CD4-positive, alpha-beta T cell (primary cell): ENCODE measurements at places on chromosomes 4 and X.

DNA sequence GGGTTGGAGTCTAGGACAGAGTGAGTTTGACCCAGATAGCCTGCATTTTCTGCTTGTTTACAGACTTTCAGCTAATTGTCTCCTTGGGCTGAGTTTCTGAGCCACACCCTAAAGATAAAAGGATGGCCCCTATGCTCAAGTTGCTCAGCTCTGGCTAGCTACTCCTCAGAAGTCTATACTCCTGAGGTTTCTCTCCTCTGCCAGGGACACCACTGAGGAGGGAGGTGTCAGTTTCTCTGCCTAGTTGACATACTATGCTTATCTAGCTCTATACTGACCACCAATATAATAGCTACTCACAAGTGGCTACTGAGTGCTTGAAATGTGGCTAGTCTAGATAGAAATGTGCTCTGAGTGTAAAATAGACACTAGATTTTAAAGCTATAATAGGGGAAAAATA lies 23.6 kb downstream of the HADH start:
- DNase-seq = no peak

- DNase-seq = no peak
Measured at GRCh38 chr4:94571715-94572114, 120.0 kb downstream of the PDLIM5 start.

DNA sequence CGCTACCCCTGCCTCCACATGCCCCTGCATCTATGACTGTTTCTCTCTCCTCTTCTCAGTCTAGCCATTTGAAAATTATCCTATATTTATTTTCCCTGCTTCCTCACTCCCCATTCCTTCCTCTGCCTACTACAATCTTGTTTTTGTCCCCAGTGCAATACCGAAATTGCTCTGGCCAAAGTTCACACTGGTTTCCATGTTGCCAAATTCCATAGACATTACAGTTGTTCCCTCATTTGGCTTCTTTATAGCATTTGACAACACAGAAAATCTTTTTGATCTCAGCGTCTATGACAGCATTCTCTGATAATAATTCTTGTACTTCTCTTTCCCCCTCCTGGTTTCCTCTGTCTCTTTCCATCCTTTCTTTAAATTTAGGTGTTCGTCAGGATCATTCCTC lies 99.4 kb downstream of the GPR82 start:
- DNase-seq = no peak

- no peak for DNase-seq
Measured at GRCh38 chr4:1085404-1085799, 28.0 kb downstream of the RNF212 start.

GRCh38 chrX:18348047-18348446 lies 6.4 kb downstream of the SCML2 start:
- no peak for DNase-seq

GRCh38 chr4:8821151-8821950 lies 50.3 kb downstream of the HMX1 start:
- no peak for DNase-seq

DNA sequence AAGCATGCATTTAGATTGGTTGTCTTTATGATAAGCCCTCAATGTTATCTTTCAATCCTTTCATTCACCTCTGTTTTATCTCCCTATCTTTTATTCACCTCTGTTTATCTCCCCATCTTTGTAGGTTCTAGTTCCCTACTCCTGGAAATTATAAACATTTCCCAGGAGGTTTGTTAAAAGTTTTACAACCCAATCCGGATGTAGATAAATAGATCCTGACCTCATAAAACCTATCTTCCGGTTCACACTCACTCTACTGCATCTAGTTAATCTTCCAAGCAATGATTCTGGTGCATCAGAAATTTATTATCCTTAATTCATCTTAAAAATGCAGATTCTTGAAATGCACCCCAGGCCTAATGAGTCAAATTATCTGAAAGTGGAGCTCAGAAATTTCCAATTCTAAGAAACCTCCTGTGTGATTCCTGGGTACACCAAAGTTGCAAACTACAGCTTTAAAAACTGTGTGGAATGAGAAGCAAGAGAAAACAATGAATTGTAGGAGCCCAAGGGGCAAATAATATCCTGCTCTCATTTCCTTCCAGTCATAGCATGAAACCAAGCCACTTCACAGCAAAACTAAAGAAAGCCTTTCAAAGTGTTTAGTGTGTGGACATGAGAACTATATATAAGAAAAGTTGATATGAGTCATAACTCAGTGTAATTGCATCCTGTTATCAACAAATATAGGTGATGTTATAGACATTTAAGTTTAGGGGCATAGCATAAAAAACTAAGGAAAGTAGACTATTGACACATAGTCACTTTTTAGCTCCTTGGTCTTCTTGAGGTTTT lies 51.1 kb upstream of the UGT8 start:
- DNase-seq = no peak

GRCh38 chr4:72352711-72353110 lies 216.3 kb downstream of the ADAMTS3 start:
- no peak for DNase-seq
